Upper lobe of left lung (tissue), 6 donors: ENCODE measurements at places on chromosomes 3 and 15. TPM values are rescaled to one million over a fixed set of nuclear protein-coding genes. Genes with fewer than 3 reads are reported as not detected.

GRCh38 chr3:107870096-107870495 lies 220.7 kb downstream of the CD47 start:
- no peak for DNase-seq

The GOLGA6L4 gene
- total RNA-seq: 9.4 TPM

- DNase-seq: no peak
Observed at GRCh38 chr3:12518261-12519028, 26.9 kb downstream of the MKRN2OS start.

DNA sequence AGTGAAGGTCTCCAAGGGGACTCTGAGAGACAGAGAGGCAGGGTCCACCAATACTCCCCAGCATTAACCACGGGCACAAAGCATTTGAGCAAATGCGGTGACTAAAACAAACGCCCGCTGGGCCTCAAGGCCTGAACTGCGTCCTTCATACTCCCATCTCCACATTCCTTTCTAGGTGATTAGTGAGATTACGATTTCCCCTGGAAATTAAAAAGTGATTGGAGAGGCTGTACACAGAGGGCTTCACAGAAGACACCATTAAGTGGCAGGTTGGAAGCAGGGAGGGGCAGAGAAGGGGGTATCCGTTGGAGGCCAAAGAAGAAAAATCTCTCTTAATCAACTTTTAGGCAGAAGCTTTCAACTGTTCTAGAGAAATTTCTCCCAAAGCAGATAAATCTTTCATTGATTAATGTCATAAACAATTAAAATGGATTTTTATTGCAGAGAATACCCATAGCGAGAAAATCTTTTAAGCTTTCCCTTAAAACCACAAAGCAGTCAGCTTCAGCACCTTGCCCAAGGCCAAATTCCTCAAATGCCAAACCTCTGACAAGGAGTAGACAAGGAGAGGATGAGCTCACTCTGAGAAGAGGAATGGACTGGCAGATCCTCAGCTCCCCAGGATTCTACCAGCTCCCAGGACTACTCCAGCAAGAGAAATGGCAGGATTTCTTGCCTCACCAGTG lies 38.2 kb downstream of the MB21D2 start:
- DNase-seq: no peak

The THSD4 gene
- total RNA-seq: 20.5 TPM

- DNase-seq: no peak
Observed at GRCh38 chr15:100284191-100284590, 57.6 kb downstream of the ADAMTS17 start.

DNA sequence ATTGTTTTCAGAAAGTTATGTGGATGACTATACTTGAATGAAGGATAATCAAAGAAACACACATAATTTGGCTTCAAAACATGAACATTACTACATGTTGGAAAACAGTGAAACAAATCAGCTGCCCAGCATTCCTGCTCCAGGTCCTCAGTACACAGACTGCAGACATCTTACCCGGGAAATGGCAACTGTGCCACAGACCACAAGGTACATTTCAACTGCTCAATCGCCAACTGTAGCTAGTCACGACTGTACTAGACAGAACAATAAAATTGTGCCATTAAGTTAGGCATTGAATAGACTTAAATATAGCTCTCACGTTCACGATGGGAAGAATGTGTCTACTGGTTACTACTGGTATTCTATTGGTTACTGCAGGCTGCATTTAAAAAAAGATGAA lies 5.0 kb downstream of the NAA50 start:
- DNase-seq: no peak

GRCh38 chr3:47910777-47911440 lies 105.3 kb downstream of the MAP4 start:
- DNase-seq: no peak

DNA sequence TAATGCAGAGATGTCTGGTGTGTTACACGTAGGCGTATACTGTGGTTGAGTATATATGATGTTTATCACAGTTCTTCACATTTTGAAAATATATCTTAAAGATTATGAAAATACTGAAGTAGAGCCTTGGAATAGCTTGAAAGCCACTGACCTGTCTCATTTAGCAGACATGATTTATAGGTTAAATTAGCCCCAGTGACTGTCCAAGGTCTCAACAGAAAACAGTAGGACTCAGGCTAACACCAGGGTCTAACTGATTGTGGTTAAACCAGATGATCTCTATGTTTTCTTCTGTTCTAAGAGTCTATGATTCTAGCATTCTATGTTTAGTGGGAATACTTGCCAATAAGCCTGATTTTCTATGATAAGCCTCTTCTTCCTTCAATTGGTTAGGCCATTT lies 166.4 kb upstream of the NR2E3 start:
- DNase-seq: no peak

DNA sequence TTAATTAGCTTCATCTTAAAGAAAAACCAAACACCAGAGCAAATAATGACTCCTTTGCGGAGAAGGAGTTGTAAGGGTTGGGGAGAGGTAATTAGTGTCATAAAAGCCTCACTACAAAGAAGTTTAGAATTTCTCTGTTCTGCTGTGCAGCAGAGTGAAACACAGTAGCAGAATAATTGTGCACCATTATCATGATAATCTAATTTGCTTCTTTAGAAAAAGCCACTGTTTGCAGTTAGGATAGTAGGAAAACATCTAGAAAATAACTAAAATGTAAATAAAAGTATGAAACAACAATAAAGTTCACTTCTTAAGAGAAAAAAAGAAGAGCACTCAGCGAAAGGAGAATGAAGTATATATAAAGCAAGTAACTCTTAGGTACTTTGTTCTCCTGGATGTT lies 5.5 kb downstream of the SHOX2 start:
- DNase-seq: no peak

The FGD5 gene
- 90.4 TPM for total RNA-seq

GRCh38 chr15:95912280-95912625 lies 418.2 kb upstream of the NR2F2 start:
- DNase-seq: no peak

The MESP1 gene
- 3.5 TPM for total RNA-seq

- DNase-seq: no peak
Observed at GRCh38 chr15:70588613-70589012, 174.7 kb downstream of the UACA start.

DNA sequence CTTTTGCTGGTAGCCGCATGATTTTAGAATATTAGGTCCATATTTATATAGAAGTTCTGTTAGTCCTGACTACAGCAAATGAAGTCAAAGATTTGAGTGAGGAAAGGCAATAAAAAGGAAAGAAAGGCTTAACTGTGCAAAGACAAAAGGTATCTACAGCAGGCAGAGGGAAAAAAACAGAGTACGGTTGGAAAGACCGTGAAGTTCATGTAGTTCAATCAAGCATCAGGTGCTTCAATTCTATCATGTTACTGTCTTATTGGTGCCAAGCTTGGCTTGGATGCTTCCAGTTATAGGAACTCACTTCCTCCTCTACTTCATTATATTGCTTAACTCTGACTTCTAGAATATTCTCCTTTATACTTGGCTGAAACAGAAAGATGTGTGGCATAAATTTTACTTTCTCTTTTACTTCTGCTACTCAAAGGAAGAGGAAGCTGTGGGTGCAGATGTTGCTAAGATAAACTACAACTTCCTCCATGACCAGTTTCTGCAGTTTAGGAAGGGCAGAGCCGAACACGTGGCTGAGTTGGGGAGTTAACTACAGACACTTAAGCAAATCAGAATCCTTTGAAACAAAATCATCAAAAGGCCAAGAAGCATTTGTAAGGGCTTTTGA lies 72.6 kb upstream of the ZBED2 start:
- peak; percentile 69 for DNase-seq

GRCh38 chr15:27412415-27412814 lies 441.4 kb downstream of the GABRG3 start:
- no peak for DNase-seq

DNA sequence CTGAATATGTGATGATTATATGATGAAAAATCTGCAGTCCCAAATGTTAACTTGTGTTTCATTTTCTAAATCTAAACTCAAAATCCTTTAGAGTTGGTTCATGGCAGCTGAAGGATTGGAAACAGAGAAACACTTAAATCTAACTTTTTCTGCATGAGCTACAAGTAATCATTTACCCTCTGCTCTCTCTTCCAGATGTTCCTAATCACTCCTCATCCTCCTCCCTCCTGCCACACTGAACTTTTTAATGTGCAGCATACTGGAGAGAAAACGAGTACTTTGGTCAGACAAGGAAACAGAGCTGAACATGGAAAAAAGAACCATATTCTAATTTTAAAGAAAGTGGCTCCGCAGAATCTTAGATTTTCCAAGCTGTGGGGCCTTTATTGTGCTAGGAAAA lies 321.2 kb upstream of the COL8A1 start:
- DNase-seq: no peak

- no peak for DNase-seq
Observed at GRCh38 chr3:16460273-16460672, 53.2 kb downstream of the RFTN1 start.

- DNase-seq: no peak
Observed at GRCh38 chr15:48981941-48982340, 18.2 kb upstream of the SHC4 start.

GRCh38 chr3:115961380-115961779 lies 338.1 kb downstream of the GAP43 start:
- DNase-seq: no peak

DNA sequence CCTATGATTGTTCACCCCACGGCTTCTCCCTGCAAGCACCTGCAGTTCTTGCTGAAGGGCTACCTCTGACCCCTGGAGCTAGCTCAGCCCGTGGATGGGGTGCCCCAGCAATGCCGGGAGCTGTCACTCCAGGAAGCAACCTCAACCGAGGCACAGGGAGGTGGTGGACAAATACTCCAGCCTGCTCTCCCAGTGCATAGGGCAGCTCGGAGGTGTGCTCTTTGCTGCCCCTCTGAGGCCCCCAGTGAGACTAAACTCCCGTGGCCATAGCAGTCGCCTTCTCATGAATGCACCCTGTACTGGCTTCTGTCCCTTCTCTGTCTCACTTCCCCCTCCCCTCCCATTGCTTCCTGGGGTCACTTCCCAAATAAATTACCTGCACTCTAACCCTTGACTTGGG lies 48.5 kb downstream of the LINGO1 start:
- no peak for DNase-seq

The MINAR1 gene
- total RNA-seq: 0.23 TPM

The PPP1R14D gene
- not detected for total RNA-seq

- DNase-seq: no peak
Observed at GRCh38 chr3:113063126-113063894, 72.5 kb downstream of the GTPBP8 start.

DNA sequence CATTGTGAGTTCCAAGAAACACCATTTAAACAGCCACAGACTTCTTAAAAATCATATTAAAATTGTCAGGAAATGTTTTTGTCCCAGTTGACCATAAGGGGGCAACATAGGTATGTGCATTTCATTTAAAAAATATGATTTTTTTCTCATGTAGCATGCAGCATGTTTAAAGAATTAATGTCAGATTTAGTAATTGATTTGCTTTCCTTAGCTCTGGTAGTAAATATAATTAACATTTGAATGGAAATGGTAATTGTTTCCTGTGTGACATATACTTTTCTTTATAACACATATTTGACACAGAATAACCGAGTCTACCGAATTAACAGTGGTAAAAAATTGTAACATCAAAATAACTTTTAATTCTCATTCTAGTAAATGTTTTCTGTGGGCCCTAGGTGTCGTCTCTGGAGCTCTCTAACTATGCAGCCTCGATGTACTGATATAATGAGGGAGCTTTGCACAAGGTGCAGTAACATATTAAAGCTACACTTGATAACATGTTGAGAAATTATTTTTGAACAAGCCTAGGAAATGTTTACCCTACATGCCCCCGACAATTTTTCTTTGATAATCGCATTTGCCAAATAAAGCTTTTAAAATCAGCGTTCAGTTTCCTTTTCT lies 34.9 kb downstream of the NXPE3 start:
- no peak for DNase-seq

DNA sequence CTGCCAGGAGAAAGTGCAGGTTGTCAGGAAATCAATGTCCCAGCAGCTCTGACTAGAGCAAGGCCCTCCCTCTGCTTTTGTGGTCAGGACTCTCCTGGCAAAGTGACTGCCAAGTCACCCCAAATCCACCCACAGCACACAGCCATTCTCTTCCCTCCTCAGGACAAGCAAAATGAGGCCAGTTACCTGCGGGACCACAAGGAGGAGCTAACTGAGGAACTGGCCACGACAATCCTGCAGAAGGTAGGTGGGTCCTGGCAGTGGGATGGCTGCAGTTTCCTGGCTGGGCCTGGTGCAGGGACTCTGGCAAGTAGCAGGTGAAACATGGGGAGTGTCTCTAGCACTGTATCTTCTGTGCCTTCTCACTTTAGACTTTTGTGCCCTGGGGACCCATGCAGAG lies 142.5 kb upstream of the EIF1B start:
- no peak for DNase-seq

DNA sequence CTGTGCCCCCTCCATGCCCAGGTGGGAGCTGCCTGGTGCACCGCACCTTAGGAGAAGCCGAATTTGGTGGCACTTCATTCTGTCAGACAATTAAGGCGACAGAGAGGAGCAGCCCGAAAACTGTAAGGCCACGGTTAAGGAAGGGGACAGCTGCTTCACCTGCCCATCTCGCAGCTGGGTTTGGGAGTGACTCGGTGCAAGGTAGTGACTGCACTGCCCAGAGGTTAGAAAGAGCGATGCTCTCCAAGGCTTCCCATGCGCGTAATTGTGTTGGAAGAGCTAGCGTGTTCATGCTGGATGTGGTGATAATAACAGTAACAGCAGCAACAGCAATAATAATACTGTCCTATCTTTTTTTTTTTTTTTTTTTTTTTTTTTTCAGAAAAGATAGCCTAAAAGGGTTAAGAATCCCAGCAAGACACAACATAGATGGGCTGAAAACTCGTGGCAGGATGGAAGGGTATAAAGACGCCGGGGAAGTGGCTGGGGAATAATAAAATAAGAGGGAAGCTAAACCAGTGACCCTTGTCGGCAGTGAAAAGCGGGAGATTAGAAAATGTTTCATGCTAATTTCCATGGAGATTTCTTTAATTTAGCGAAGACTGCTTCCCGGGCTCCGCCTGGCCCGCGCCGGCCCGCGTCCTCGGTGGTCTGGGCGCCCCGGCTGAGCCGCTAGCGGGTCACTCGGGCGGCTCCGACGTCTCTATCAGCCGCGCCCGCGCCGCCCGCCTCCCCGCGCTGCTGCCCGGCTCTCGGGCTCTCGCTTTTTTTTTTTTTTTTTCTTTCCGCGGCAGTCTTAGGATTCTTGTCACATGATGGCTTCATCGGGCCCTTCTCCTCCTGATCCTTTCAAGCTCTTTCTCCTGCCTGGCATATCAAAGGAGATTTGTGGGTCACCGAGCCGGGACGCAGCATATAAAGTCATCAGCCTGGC lies 617.1 kb downstream of the NR2F2 start:
- DNase-seq: peak; percentile 78
